ENCODE measurements at places on chromosomes 1 and 21.

GRCh38 chr1:229621663-229622062 is 4.3 kb downstream of the TAF5L start:
- no peak for DNase-seq

DNA sequence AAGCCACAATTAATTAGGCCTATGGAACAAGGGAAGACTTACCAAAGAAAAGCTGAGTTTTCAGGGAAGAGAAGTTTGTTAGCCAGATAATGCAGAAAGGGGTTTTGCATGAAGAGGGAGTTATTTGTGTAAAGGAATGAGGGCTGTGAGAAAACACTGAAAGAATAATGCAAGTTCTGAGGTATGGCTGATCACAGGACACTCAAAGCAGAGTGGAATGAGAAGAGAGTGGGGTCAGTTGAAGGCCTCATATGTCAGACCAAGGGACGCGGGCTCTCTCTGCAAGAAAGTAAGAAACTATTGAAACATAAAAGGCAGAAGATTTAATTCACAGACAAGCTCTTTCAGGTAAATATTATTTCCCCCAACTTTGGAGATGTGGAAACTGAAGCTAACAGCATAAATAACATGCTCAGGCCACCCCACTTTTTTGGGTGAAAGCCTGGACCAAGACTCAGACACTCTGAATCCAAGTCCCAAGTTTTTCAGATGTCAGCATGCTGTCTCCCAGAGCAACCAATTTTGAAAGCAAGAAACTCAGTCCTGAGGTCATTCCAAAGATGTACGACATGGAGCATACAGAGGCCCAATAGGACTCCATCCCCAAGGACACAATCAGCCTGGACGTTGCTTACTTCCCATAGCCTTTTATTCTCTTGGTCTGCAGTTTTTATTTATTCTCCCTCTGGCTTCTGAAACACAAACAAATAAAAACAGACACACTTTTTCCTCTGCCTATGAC is 47.3 kb upstream of the FGGY start:
- DNase-seq = no peak

- no peak for DNase-seq
These were observed 6.6 kb downstream of the FMO1 start for GRCh38 chr1:171254859-171255258.

DNA sequence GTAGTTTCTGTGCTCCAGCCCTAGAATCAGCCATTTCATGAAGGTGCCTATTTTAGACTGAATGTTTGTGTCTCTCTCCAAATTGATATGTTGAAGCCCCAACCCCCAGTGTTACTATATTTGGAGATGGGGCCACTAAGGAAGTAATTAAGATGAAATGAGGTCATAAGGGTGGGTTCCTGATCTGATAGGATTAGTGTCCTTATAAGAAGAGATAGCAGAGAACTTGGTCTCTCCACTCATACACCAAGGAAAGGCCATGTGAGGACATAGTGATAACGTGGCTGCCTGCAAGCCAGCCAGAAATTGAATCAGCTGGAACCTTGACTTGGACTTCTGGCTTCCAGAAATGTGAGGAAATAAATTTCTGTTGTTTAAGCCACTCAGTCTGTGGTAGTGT is 12.3 kb downstream of the RAVER2 start:
- DNase-seq = no peak

- no peak for DNase-seq
These were observed 152.1 kb upstream of the USP24 start for GRCh38 chr1:55367273-55367672.

DNA sequence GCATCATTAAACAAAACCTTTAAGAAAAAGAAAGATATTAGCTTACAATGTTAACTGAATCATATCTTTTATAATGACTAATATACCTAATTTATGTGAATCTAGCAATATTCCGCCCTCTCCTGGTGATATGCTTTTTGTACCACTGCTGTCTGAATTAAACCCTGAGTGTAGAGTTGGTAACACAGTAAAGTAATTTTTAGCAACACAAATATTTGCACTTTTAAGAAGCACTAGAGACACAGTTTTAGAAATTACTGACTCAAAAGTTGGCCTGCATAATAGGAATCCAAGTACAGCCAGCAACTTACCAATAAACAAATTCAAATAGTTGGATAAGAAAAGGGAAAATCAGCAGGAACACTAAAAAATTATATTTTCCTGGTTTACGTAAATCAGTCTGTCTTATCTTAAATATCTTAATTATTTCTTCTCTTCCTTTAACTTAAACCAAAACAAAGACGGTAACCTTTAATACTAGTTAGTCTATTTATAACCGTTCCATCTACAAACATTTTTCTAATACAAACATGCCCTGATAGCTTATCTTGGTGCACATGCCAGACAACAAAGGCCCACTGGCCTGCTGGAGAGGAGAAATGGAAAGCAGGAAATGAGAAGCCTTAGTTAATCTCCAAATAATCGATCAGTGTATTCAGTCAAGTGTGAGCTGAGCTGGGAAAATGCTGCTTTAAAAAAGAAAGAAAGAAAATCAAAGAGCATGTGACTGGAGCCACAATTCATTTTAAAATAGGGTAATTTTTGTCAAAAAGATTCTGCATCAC is 246.0 kb downstream of the RERE start:
- DNase-seq = no peak

GRCh38 chr21:28991861-28992525 is 684 bp downstream of the LTN1 start:
- no peak for DNase-seq

DNA sequence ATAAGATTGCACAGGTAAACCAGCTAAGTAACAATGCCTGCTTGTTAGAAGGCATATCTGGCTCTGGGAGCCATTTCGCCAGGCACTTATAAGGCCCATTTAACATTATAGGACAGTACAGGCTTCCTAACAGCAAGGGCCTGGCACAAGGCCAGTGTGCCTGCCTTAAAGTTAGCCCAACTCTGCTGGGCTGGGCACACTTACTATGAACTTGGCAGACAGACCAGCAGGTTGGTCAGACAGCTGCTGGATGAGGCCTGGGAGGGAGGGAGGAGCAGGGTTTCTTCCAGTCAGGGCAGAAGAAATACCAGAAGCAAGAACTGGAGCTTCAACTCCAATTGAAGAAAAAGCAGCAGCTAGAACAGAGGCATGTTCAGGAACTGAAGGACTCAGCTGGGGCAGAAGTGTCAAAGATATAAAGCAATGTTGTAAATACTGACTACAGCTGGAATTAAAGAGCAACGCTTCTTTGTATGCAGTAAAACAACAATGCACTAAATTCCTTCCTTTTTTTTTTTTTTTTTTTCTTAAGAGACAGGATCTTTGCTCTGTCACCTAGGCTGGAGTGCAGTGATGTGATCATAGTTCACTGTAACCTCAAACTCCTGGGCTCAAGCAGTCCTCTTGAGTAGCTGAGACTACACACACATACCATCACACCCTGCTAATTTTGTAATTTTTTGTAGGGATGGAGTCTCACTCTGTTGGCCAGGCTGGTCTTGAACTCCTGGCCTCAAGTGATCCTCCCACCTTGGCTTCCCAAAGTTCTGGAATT is 4.9 kb downstream of the CACHD1 start:
- no peak for DNase-seq

- DNase-seq = no peak
These were observed 1.7 kb downstream of the OSCP1 start for GRCh38 chr1:36448530-36449056.

GRCh38 chr1:23980728-23981070 is 572 bp upstream of the SRSF10 start:
- DNase-seq = no peak

- DNase-seq = no peak
These were observed 62.0 kb upstream of the HOOK1 start for GRCh38 chr1:59752556-59753414.

DNA sequence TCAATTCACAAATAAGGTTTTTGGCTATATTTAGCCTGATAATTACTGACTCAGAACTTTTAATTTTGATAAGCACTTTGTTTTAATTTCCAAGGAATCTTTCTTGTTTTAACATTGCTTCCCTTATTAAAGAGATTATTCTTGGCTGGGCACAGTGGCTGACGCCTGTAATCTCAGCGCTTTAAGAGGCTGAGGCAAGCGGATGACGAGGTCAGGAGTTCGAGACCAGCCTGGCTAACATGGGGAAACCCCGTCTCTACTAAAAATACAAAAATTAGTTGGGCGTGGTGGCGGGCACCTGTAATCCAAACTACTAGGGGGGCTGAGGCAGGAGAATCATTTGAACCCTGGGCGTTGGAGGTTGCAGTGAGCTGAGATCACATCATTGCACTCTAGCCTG is 13.8 kb downstream of the ALG14 start:
- DNase-seq = no peak

DNA sequence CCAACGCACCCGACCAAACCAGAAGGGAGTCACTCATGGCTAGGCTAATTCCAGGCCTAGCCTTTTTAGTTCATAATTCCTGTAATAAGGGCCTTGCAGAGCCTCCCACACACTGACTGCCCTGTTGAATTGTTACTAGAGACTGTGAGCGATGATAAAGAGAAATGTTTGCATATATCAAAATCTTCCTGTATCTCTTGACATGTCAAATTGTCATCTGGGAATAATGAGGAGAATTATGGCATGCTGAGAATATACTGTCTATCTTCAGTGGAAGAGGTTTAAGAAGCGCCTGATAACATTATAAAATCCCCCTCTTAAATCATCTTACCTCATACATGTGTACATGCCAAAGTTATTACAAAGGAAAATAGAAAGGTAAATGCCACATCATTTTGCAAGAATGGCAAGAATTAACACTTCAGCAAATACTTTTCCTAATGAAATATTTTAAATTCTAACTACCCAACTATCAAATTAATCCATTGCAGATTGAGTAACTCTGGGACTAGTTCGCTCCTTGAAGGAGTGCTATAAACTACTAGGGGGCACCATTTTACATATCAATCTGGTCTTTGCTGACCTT is 144.1 kb downstream of the CENPF start:
- DNase-seq = no peak

- DNase-seq = no peak
These were observed 130.7 kb upstream of the BMP8A start for GRCh38 chr1:39360731-39361130.

DNA sequence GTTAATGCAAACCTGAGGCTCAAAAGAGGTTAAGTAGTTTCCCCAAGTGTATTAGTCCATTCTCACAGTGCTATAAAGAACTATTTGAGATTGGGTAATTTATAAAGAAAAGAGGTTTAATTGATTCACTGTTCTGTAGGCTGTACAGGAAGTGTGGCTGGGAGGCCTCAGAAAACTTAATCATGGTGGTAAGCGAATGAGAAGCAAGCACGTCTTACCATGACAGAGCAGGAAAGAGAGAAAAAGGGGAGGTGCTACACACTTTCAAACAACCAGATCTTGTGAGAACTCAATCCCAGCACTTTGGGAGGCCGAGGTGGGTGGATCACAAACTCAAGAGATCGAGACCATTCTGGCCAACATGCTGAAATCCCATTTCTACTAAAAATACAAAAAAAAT is 38.5 kb upstream of the RXRG start:
- DNase-seq = no peak

- no peak for DNase-seq
These were observed 14.1 kb downstream of the VSIG8 start for GRCh38 chr1:159848326-159848725.

DNA sequence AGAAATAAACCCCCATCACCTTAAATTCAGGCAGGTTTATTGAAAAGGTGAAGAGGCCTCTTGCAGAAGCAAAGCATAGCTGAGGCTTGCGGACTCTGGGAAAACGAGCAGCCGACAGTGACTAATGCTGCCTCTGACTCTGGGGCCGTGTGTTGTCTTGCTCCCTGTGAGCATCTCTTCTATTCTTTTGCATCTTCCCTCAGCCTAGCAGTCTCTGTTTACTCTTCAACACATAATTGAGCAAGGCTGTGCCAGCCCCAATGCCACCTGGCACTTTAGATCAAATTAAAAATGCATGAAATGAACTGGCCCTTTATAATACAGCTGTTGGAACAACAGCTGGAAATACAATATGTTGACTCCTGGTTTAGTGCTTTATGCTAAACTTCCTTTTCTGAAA is 18.4 kb upstream of the REG4 start:
- no peak for DNase-seq

- DNase-seq = no peak
These were observed 735 bp upstream of the BRINP3 start for GRCh38 chr1:190478149-190479049.

- DNase-seq = no peak
These were observed 176.9 kb upstream of the PRMT6 start for GRCh38 chr1:106879538-106879937.

DNA sequence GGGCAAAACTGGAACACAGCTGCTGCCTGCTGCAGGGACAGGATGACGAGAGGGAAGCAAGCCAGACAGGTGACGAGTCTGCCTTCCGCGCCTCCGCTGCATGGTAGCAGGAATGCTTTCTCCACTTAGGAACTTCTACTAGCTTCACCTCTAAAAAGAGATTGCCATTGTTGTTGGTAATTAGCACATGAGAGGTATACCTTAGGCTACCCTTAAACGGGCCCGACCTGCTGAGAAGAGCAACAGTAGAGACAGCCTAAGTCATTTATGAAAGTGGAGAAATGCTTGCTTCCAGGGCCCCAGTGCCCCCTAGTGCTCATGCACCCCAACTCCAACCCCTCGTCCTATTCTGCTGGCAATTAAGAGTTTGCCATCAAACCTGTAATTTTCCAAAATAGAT is 96.9 kb upstream of the AKT3 start:
- DNase-seq = no peak

GRCh38 chr1:228803421-228803820 is 68.1 kb downstream of the RHOU start:
- DNase-seq = no peak

GRCh38 chr1:175514387-175514953 is 228.9 kb downstream of the TNR start:
- DNase-seq = no peak

DNA sequence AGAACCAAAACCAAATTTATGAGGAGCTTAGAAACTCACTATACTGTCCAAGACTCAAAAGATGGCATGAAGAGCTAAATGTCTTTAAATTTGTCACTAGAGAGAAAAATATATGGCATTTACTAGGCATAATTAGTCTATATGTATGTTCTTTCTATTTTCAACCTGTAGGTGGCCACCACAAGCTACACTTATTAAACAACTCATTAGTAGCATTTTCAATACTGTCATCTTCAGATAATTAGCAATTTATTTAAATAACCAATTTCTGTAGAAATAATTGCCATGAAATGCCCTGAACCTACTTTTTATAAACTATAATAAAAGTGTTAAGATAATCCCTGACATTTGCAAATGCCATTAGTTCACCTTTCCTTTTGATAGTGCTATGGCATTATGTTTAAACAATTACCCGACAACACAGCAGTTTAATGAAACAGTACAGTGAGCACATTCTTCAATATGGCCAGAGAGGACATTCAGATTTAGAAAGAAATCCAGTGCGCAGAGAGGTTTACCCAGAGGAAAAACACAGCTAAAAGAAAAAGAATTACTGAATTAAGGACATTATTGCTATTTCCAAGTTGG is 522.5 kb downstream of the PTBP2 start:
- DNase-seq = no peak

DNA sequence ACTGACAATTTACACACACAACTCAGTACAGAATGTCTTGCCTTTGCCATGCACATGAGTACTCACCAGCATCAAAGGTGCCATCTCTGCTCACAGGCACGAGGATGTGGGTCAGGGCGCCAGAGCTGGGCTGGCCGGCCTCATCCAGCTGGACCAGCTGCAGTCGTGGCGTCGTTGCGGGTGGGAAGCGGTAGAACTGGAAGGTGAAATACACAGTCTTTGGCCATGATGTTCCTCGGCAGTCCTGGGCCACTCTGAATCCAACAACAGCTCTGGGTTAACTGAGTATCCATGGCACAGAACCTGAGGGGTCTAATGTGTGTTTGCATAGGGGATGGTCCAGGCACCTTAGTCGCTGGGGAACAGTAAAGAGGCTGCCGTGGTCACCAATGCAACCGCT is 87.7 kb downstream of the NPHP4 start:
- peak; percentile 44 for DNase-seq
